Osteoblast (primary cell): ENCODE measurements at places on chromosomes 1 and 21. TPM values are rescaled to one million over a fixed set of nuclear protein-coding genes. Genes with fewer than 3 reads are reported as not detected.

- DNase-seq: no peak
Observed at GRCh38 chr1:167137332-167137781, 43.5 kb downstream of the STYXL2 start.

DNA sequence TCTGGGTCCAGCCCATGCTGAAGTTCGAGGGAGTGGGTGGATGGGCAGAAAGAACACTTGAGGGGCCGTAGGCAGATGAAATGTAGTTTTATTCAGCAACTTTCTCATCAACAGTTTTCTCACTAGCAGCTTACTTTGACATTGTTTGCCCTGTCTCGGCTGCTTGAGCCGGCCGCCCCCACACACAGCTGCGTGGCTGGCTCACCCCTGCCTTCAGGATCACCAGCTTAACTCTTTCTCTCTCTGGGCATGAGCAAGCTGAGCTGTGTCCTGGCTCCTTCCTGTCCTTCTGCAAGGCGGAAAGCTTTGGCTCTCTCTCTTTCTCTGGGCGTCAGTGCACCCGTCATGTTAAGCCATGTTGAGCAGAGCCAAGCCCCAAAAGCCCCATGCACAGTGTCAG, 104.4 kb upstream of the GNG12 start:
- DNase-seq: peak; percentile 57

GRCh38 chr1:9770298-9770697, 53.5 kb downstream of the CLSTN1 start:
- no peak for DNase-seq

DNA sequence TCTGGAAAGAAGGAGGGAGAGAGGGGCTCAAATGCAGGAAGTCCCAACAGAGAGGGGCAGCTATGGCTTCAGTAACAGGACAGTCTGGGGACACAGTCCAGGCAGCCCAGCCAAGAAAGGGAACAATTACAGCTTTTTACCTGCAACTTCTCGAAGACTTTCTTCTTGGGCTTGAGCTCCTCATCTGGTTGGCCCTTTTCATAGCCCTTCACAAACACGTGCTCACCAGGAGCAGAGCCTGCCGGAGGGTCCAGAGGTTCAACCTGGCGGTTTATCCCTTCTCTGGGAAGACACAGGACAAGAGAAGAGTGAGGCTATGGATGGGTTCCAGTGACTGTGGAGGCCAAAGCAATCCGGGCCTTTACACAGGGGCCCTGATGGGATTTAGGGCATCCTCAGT, 37.9 kb downstream of the YARS1 start:
- DNase-seq: no peak

GRCh38 chr1:203702130-203702577, 62.8 kb upstream of the LAX1 start:
- DNase-seq: no peak

GRCh38 chr1:30447701-30448100, 275.7 kb downstream of the MATN1 start:
- DNase-seq: no peak

DNA sequence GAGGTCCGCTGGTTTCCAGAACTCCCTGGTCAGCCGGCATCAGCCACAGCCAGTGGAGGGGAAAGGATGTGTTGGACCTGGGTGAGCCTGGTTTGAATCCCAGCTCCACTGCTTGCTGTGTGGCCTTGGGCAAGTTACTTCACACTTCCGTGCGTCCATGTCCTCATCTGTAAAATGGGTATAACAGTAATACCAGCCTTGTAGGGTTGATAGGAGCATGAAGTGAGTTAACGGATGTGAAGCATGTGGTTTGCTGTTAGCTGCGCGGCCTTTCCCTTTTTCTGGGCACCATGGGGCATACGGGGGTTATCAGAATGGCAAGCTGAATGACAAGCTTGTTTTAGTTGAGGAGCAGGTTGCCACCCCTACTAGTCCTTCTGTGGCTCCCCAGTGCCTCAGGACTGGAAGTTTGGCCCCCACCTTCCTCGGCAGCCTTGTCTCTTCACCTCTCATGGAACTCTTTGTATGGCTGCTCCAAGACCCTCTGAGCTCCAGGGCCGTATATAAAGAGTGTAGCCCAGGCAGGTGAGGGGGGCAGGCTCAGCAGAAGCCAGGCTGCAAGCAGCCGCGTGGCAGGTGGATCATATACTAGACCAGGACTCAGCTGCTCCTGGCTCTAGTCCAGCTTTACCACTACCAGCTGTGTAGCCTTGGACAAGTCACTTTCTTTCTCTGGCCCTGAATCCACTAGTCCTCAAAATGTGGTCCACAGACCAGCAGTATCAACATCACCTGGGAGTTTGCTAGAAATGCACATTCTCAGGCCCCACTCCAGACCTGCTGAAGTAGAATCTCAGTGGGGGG, 95.4 kb downstream of the LACTBL1 start:
- DNase-seq: no peak

- no peak for DNase-seq
Observed at GRCh38 chr1:44740179-44740617, 561 bp downstream of the KIF2C start.

- no peak for DNase-seq
Observed at GRCh38 chr1:100413035-100413434, 60.7 kb downstream of the CDC14A start.

GRCh38 chr21:27802816-27803475, 836.1 kb upstream of the ADAMTS5 start:
- no peak for DNase-seq

- DNase-seq: peak; percentile 75
Observed at GRCh38 chr1:245197911-245198379, 43.2 kb downstream of the KIF26B start.

- no peak for DNase-seq
Observed at GRCh38 chr21:21530680-21531079, 532.5 kb downstream of the NCAM2 start.

DNA sequence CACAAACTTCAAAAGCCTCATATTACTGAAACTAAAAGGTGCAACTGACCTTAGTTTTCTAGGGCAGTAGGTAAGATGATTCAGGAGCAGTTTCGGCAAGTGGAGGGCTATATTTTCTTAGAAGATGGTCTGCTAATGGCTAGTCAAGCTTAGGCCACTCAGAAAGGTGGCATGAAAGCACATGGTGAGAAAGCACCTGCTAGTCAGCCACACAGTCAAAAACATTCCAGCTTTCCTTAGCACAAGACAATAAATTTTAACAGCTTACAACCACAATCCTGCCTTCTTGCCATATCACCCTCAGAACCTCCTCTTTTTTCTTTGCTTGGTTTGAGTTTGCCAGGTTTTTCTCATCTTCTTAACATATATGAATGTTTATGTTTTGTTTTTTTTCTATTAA, 81.1 kb upstream of the SLFNL1 start:
- no peak for DNase-seq

DNA sequence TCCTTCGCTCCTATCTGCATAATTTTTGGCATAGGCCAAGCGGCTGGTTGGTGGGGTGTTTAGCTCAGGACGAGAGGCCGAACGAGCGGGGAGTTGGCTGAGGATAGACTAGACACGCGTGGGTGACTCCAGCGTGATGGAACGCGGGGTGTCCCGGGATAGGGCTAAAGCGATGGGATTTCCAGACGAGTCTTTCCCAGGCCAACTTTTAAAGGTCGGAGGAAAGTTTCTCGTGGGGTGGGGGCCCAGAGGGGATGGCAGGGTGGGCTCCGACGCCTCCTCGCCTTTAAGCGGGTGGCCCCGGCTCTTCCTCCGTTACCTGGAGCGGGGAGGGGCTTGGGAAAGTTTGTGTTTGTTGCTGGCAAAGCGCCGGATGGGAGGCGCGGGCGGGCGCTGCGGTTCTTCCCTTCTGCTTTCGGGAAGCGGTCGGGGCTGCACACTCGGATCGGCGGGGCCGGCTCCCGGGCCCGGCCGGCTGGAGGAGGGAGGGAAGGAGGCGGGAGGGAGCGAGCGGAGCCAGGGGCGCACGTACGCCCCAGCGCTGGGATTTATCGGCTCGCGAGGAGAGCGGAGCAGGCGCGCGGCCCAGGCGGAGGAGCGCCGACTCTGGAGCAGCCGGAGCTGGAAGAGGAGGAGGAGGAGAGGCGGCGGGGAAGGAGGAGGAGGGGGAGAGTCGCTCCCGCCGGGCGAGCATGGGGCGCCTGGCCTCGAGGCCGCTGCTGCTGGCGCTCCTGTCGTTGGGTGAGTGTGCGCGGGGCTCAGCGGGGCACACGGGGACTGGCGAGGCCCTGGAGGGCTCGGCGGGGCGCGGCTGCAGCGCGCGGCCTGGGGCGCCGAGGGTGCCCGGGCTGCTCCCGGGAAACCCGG, at the start of gene PTGFRN:
Gene PTGFRN (plus strand): TSS at position 405 of the 867 bp plus-strand sequence. CDS start 288 bp downstream, at position 693.
- peak; percentile 96 for DNase-seq

DNA sequence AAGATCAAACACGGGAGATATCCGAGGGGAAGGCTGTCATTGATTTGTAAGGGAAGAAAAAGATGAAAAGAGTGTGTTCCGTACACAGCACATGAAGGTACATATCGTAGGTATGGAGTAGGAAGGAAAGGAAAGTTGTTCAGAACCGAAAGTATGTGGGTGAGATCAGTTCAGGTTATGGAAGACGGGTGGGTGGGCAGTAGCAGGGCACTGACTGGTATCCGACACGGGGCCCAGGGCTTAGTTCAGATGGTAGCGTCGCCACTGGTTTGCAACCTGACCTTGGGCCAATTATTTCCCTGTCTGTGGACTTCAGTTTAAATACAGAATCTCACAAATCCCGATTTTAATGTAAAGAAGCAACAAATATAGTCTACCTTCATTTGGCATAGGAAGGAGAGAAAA, 27.8 kb upstream of the A3GALT2 start:
- peak; percentile 71 for DNase-seq

GRCh38 chr1:203506858-203507626, 13.1 kb downstream of the OPTC start:
- DNase-seq: no peak

DNA sequence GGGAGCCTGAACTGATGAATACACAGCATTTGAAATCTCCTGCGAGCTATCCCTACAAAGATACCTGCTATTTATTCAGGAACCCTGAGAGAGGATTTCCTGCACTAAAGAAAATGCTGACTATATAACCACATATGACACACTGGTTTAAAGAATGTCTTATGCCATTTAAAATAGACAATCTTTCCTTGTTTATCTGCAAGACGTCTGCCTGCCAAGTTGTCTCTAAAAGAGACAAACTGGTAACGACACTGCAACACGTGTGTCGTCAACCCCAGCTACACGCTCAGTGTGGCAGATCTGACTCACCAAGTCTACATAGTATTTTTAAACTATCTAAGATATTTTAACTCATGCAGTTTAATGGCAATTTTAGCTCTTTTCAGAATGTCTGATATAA, 42.7 kb downstream of the APP start:
- DNase-seq: no peak

GRCh38 chr1:178484698-178485225, 12.0 kb downstream of the CLEC20A start:
- no peak for DNase-seq

GRCh38 chr1:66571789-66572188, 37.8 kb downstream of the SGIP1 start:
- DNase-seq: peak; percentile 51

DNA sequence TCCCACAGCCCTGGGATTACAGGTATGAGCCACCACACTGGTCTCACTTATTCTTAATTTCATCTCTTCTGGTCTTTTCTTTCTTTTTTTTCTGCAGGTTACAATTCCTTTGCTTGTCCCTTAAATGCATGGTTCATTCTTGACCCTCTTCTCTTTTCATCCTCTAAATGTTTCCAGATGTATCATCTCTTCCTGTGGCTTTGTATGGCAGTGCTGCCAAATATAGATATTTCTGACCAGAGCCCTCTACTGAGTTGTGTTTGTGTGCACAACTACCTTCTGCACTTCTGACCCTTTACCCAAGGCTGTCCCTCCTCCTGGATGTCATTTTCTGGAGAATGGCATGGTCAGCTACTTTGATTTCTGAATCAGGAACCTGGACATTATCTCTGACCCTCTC, 32.5 kb downstream of the OLFML3 start:
- peak; percentile 57 for DNase-seq

DNA sequence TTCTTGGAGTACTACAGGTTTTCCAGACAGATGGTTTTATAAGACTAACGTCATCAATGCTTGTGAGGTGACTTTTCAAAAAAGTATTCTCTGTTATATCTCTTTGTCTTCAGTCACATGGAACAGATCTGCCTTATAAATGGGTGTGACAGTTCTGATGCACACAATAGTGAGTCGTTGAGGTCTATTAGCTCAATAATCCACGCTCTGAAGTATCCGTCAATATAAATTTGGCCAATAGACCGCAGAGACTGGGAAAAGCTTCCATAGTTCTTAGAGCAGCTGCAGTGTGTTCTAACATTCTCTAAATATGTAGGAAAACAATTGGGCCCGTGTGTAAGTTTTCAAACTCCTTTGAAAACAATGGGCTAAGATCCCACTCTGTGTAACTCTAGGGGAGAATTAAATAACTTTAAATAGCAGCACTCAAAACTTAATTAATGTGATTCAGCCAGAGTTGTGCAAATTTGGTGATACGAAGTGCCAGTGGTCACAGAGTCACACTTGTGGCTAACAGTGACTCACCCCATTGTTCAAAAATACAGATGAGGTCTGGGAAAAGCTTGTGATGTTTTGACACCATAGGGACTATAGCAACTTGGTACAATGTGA, 316.0 kb downstream of the LMO4 start:
- DNase-seq: no peak

DNA sequence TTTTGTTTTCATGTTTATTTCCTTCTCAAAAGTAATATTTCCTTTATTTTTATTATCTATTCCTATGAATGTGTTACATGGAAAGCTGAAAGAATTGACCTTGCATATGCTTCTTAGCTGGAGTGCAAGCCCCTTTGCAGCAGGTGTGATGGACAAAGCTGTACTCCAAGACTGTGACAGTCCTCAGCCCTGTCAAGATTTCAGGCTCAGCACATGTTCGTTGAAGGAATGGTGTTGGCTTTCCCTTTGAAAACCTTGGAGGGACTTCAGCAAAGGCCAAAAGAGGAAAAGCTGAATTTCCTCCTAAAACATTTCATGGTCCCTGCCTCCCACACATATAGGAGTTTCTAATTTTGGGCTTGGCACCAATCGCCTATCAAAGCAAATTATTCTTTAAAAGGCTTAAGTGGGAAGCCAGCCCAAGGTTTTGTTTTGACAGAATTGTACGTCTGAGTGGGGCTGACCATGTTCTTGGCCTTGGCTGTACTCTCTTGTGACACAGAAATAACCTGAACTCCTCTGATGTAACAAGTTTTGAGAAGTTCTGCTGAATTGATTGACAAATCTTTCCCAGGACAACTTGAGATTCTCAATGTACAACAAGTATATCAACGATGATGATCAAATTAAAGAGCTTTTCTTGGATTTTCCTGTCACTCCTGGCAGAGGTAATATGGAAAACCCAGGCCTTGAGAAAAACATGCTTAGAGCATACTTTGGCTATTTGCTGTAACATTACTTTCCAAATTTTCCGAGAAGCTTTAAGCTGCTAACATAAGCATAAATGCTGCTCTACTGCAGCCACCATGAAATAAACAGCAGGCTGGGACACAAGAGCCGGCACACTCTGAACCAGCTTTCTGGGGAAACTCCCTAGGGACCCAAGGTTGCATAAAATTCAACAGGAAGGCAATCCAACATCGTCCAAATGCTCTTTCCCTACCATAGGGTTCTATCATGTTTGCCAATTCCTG, 135.7 kb upstream of the ZNF648 start:
- DNase-seq: no peak

Gene SHCBP1L
- total RNA-seq: not detected in 2 replicates

Gene CLDN14
- 0.29 and 0.36 TPM in 2 replicates for total RNA-seq

Gene RSPH1
- total RNA-seq: 0.29 TPM in 1 of 2 replicates, not detected in the other

Gene GMEB1
- total RNA-seq: 10.9 and 11.9 TPM in 2 replicates

Gene NUDT4B
- total RNA-seq: 51.6 and 75.6 TPM in 2 replicates

Gene ADCY10
- 0.29 and 0.36 TPM in 2 replicates for total RNA-seq

Gene IFFO2
- 6.8 and 10.9 TPM in 2 replicates for total RNA-seq
